ENCODE measurements at places on chromosomes 2 and 18. TPM values are rescaled to one million over a fixed set of nuclear protein-coding genes. Genes with fewer than 3 reads are reported as not detected.

Gene PSME4
- 56.2 TPM for total RNA-seq

Gene IGFBP5
- total RNA-seq: 2.8 TPM

Gene COLEC11
- 0.74 TPM for total RNA-seq

Gene ANKRD30B
- not detected for total RNA-seq

Gene PROM2
- total RNA-seq: not detected

Gene GALNT3
- 1.0 TPM for total RNA-seq

Gene RNF103
- 11.0 TPM for total RNA-seq

Gene TUBA4B
- not detected for total RNA-seq

Gene VWA3B
- not detected for total RNA-seq

Gene ADGRF3
- 2.8 TPM for total RNA-seq

Gene CDH19
- total RNA-seq: not detected

Gene PLEK
- 319 TPM for total RNA-seq

Gene ST6GAL2
- not detected for total RNA-seq

Gene LIMS1
- 55.3 TPM for total RNA-seq

Gene GPR55
- 30.1 TPM for total RNA-seq

Gene REL
- total RNA-seq: 52.4 TPM

Gene RPRM
- total RNA-seq: not detected

Gene CCBE1
- 0.08 TPM for total RNA-seq

Gene EGR4
- not detected for total RNA-seq

Gene ZC3H8
- total RNA-seq: 11.6 TPM

Gene SLC11A1
- 0.56 TPM for total RNA-seq

Gene GAL3ST2
- total RNA-seq: 0.48 TPM

Gene SCRN3
- total RNA-seq: 11.8 TPM

Gene ZNF396
- total RNA-seq: 0.45 TPM

Gene GMCL1
- 13.4 TPM for total RNA-seq
